ENCODE measurements at places on chromosomes 3 and 15.
A peak's percentile ranks its signal among the peaks of the same experiment; 100 is the strongest.

- DNase-seq, result no peak
These were observed 8.7 kb downstream of the HACD2 start for GRCh38 chr3:123576122-123576521.

GRCh38 chr3:194270627-194271459 is 80.3 kb downstream of the CPN2 start:
- DNase-seq, result peak; percentile 69

DNA sequence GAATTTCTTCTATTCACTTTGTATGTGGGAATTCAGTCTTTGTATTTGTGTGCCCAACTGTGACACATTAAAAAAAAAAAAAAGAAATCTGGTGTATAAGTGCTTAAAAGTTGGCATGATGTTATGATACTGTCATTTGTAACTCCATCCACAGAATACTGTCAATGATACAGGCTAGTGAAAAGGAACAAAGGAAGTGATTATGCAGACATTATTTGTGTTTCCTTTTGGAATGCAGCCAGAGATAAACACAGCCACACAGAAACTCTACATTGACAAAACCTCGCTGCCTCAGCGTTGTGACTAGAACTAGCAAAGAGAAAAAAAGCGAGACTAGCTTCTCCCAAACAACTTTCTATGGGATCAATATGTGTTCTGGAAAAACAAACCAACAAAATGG is 519.2 kb upstream of the AGTR1 start:
- peak; percentile 56 for DNase-seq

GRCh38 chr15:90062462-90062932 is 39.8 kb downstream of the IDH2 start:
- DNase-seq, result peak; percentile 75

GRCh38 chr3:17133632-17134545 is 249.1 kb downstream of the PLCL2 start:
- DNase-seq, result no peak

GRCh38 chr15:41506796-41507341 is 6.8 kb downstream of the LTK start:
- DNase-seq, result no peak

DNA sequence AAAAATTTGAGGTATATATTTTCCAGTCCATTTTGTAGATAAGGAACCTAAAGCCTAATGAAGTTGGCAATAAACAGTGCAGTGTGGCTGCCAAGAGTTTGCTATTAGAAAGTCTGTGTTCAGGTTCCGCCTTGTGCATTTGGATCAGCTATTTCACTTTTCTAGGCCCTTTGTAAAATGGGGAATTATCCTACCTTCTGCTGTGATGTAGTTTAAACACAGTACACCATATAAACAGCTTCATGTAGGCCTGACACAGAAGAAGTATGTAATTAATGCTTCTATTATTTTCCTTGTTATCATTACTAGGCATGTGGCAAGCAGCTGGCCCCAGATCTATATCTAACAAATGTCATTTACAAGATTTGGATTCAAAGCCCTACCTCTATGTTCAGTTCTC is 456.3 kb downstream of the GABRG3 start:
- no peak for DNase-seq

DNA sequence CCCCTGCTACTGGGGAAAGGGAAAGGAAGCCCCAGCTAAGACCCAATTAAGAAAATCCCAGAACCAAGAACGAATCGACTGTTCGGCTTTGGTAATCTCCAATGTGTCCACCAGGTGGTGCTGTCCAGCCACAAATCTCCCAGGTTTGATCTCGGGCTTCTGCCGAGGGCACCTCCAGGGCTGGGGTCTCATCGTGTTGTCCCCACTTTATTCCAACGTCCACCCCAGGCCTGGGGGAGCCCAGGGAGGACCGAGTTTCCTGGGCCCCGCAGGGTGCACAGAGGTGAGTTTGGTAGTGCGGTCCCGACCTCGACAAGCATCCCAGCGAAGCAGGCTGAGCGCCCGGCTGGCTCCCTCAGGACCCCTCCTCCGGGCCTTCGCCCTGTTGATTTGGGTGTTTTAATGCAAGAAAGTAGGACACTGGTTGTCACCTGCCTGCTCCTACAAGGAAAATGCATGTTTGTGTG is 185.1 kb downstream of the GOLGA6L6 start:
- DNase-seq, result peak; percentile 65

- DNase-seq, result no peak
These were observed 32.5 kb downstream of the CDCP1 start for GRCh38 chr3:45113625-45114050.

DNA sequence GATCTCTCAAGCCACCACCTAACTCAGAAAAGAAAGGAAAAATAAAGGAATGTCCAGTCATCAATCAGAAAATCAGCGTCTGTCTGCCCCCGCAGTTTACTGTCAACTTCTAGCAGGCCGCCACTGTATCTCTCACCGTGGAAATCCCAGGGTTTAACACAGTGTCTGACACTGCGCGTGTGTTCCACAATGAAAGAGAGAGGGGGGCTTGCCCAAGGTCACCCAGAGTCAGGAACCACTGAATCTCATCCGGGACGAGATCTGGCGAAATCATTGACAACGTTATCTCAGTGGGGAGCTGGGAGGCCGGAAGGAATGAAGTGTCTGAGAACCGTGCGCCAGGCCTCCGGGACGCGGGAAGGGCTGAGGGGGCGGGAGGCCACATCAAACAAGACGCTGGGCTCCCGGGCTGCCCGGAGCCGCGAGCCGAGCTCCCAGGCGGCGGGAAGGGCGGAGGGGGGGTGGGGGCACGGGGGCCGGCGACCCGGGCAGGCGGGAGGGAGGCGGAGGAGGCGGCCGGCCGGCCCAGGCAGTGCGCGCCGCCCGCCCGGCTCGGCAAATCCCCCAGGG is 2.2 kb upstream of the HES1 start:
- DNase-seq, result peak; percentile 55

GRCh38 chr3:160545504-160545871 is 19.9 kb downstream of the KPNA4 start:
- no peak for DNase-seq

GRCh38 chr3:52423173-52423572 is 21.7 kb downstream of the SEMA3G start:
- no peak for DNase-seq

DNA sequence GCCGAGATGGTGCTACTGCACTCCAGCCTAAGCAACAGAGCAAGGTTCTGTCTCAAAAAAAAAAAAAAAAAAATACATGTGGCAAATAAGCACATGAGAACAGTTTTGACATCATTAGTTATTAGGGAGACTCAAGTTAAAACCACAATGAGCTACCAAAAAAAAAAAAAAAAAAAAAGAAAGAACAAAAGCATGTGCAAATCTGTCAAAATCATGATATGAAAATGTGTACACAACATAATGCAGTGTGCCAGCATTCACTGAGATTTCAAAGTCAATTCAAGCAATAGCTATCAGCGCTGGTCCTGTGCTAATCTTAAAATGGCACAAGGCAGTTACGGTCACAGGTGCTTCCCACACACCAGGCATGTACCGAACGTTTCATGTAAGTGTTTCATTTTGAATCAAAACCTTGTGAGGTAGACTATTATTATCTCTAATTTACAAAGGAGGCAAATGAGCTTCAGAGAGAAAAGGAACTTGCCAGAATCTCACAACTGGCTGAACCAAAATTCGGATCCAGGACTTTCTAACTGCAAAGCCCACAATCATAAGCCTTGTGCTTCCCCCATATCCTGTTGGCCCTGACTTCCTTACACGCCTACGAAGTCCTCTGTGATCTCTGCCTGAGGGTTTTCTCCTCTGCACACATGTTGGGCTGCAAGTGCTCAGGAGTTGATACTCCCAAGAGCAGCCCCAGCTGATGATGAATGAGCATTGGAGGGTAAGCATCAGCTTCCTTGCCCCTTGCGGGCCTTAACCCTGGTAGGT is 200.1 kb upstream of the PROK2 start:
- DNase-seq, result no peak

DNA sequence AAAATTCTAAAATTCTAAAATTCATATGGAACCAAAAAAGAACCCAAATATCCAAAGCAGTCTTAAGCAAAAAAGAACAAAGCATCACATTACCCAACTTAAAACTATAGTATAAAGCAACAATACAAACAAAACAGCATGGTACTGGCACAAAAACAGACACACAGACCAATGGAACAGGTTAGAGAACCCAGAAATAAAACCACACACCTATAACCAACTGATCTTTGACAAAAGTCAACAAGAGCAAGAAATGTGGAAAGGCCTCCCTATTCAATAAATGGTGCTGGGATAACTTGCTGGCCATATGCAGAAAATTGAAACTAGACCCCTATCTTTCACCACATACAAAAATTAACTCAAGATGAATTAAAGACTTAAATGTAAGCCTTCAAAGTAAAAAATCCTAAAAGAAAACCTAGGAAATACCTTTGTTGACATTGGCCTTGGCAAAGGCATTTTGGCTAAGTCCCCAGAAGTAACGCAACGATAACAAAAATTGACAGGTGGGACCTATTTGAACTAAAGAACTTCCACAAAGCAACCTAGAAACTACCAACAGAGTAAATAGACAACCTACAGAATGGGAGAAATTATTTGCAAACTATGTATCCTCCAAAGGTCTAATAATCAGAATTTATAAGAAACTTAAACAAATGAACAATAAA is 56.9 kb downstream of the TTBK2 start:
- DNase-seq, result no peak

DNA sequence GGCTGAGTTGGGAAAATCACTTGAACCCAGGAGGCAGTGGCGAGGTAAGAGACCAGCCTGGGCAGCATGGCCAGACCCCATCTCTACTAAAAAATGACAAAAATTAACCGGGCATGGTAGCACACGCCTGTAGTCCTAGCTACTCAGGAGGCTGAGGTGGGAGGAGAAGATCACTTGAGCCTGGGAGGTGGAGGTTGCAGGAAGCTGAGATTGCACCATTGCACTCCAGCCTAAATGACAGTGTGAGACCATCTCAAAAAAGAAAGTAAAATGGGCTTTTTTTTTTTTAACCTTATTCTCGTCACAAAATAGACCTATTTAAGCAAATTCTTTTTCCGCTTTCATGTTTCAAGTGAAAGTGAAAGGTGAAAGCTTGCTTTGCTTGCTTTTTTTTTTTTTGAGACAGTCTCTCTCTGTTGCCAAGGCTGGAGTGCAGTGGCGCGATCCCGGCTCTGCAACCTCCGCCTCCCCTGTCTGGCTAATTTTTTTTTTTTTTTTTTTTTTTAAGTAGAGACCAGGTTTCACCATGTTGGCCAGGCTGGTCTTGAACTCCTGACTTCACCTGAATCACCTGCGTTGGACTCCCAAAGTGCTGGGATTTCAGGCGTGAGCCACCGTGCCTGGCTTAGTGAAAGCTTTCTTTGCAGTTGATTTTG is 3.6 kb downstream of the PDIA3 start:
- peak; percentile 21 for DNase-seq

DNA sequence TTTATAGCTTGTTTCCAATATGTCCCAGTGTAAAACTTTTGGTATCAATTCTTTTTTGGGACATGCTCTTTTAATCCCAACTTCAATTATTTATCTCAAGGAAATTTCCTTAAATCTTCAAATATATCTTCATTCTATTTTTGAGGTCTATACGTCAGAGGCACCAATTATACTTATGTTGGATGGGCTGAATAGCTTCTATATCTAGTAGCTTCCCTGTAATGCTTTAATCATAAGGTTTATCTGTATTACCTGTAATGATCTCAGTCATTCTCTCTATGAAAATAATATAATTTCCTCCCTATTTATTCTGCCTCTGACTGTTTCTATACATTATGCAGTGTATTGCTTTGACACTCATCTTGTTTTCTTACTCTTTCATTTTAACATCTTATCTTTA is 29.9 kb upstream of the MCCC1 start:
- DNase-seq, result no peak

- DNase-seq, result peak; percentile 57
These were observed 64.4 kb downstream of the ABI3BP start for GRCh38 chr3:100928638-100929428.

DNA sequence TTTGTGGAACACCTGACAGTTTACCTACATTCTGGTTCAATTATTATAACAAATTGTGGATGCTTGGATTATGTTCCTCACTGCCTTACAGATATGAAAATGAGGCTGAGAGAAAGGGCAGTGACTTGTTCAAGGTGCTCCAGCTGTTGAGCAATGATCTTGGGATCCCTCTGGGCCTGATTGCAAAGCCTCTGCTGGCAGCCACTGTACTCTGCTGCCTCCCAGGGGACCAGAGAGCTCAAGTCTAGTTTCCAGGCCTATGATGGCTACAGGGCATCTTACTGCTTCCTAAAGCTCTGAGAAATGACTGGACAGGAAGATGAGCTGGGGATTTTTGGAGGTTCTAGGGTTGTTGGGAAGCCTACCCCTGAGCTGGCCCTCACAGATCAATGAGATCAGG is 2.3 kb upstream of the SHC4 start:
- DNase-seq, result peak; percentile 76

GRCh38 chr3:73026111-73026759 is 29.6 kb downstream of the PPP4R2 start:
- no peak for DNase-seq

- no peak for DNase-seq
These were observed 27.4 kb upstream of the SRGAP3 start for GRCh38 chr3:9276761-9277370.

- peak; percentile 9 for DNase-seq
These were observed 5.3 kb downstream of the P2RY12 start for GRCh38 chr3:151379083-151379734.

DNA sequence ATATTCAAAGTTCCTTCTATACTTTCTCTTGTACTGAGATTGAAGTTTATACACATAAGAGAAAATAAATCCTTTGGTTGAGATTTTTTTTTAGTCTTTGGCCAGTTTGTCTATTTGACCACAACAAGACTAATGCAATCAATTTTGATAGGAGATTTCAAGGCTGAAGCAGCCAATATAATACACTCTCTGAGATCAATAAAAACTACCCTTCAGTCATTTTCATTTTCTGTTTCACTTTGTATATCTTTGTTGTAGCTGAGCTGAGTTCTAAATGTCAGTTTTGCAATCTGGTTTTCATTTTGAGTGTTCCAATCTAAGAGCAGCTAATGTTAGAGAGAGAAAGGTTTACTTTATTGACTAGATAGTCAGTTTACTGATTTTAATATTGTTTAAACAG is 623.8 kb upstream of the ROBO1 start:
- DNase-seq, result no peak

DNA sequence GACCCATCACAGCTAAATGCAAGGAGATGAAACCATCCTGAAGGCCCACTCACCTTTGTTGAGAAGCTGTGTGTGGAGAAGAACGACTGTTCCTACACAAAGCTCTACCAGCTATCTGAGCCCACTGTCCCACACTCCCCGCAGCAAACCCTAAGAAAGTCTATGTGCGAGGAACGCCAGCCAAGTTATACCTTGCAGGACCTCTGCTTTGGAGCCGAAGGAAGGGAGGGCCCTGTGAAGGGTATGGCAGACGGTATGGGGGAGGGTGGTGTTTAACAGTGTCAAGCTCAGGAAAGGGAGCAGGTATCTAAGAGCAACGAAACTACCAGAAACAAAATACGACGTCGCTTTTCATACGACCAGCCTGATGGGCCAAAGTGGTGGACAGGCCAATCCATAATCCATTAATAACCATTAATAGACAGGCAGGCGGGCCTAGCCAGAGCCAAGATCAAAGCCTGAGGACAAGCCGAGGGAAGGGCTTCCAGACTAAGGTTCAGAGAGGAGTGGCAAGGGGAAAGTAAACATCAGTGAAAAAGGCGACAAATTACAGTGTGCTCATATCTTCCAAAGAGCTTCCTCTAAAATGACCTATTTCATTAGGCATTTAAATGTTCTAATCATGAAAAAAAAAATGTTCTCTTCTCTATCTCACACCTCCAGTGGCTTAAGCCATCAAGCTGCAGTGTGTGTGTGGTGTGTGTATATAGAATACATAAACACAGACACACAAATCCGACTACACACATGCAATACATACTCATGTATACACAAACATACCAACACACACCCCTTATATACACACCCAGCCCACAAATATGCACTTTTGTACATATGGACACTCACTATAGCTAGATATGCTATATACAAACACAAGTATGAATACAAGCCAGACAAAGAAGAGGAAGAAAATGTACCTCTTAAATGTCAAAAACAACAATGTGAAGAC is 43.9 kb downstream of the PTPN23 start:
- DNase-seq, result no peak
